ENCODE measurements at places on chromosomes 7 and 10.

GRCh38 chr10:52997007-52997406, 224.4 kb upstream of the MBL2 start:
- no peak for DNase-seq

DNA sequence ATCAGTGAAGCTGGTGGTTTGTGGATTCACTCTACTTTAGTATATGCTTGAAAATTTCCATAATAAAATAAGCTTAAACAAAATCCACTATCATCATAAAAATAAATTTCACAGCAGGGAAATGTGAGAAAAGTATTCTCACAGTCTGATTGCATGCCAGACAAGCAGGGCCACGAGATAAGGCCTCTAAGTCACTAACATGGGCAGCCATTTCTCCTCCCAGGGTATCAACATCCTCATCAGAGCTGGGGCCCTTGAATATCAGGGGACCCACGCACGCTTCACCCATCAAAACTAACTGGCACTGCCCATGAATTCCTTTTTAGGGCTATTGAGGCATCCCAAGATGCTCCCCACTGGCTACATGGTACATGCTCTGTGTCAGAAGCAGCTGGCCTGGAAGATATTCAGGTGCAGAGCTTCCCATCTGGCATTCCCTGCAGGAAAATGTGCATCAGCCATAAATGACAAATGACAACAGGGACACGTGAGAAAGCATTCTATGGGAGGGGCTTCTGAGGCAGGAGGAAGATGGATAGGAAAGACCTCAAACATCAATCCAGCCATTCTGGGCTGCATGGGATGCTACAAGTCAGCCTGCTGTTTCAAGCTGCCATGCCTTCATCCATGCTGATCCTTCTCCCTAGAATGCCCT, 17.4 kb downstream of the CCDC6 start:
- DNase-seq, result no peak

DNA sequence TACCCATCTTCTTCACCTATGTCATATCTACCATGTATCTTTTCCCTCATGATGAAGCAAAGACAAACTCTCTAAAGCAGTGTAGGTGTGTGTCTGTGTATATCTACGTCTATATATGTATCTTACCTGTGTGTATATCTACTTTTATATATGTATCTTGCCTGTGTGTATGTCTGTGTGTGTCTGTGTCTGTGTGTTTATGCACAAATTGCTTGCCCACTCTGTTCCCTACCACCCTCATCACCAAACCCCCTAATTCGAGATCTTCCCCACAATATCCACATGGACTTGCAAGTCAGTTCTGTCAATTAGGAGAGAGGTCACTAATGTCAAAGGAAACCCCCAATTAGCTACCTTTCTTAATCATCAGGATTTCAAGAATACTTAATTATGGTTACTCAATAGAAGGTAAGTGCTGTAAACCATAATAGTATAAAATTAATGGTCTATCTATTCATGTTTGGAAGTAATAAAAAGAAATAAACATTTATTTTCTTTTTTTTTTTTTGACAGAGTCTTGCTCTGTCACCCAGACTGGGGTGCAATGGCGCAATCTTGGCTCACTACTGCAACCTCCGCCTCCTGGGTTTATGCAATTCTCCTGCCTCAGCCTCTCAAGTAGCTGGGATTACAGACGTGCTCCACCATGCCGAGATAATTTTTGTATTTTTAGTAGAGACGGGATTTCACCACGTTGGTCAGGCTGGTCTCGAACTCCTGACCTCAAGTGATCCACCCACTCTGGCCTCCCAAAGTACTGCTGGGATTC, 43.6 kb downstream of the ANKRD61 start:
- no peak for DNase-seq

DNA sequence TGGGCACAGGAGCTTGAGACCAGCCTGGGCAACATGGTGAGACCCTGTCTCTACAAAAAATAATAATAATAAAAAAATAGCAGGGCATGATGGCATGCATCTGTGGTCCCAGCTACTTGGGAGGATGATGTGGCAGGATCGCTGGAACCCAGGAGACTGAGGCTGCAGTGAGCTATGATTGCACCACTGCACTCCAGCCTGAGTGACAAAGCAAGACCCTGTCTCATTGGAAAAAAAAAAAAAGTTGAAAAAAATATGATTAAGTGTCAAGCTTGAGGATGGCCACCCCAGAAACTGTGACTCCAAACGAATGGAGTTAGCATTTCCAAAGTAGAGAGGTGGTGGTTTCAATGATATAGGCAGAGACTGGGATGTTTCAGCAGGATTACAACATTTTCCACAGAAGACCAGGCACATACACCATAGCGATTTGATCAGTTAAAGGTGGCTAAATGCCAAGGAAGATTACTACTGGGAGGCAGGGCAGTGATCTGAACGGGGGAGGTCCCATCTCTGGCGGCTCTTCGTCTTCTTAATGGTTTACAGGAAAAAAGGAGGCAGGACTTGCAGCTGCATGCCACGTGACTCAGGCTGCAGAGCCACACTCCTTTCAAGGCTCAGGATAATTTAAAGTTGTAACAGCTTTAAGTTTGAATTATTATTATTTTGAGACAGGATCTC, 250.6 kb upstream of the GALNT17 start:
- no peak for DNase-seq
